Vagina (tissue), 2 donors: ENCODE measurements at places on chromosomes 12 and 14.

DNA sequence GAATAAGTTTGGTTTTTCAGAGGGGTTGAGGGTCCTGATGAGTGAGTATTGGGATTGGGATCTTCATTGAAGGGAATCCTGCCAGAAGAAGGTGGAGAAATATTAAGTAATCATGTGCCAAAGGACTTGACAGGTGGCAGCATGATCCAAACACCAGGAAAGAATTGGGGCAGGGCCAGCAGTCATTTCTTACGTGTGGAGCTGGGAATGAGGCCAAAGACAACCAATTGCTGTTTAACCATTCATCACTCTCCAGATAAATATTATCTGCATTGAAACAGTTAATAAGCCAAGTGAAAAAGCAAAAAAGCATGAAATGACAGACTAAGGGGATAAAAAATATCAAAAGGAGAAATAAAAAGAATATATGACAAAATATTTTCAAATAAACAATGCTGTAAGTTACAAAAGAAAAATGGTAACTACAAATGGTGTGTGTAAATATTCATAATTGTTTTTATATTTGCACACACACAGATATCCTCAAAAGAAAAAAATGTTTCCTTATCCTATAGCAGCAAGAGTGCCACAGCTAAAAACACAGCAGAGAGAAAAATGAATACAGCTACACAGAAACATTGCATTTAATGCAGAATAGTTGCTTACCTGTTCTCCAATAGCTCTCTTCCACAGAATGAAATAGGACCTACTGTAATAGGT lies 26.2 kb downstream of the C2CD5 start:
- no peak for DNase-seq

DNA sequence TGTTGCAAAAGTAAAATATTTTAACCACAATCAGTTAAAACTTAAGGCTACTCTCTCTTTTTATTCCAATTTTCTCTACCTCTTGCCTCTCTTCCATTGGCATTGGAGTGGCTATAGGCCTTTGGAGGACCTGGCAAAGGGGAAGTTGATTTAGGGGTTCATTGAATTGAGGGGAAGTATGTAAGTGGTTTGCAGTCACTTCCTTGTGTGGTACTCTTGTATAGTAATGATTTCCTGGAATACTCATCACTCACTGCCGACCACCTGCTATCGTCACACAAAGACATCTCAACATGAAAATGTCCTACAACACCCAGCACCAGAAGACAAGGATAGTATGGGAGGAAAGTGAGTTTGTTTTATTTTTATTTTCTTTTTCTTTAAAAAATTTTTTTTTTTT lies 45.7 kb upstream of the CPM start:
- DNase-seq = no peak

DNA sequence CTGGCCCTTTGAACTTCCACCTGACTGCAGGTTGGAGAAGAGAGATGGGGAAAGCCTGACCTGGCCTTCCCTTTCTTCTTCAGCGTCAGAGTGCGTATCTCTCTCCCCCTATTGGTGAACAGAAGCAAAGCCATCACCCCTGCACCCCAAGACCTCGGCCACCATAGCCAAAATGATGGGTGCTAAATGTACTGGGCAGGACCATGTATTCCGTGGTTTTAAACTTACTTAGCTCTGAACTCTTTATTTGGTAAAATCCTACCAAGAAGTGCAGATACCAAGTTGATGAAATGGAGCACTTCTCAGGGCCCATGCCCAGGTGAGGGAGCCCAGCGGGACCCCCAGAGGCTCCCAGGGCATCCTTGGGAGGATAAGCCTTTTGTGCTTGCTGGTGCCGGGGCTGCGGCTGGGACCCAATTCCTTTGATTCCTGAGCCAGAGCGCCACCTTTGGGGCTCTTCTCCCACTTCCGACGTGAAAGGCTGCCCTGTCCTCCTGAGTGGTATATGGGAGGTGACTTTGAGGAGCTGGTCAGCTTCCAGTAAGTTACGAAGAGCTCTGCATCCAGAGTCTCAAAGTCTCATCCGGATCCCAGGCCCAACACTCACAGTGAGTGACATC lies 9.4 kb downstream of the CCND2 start:
- no peak for DNase-seq

- DNase-seq = no peak
Observed at GRCh38 chr14:24207104-24207551, 1.6 kb downstream of the TSSK4 start.

DNA sequence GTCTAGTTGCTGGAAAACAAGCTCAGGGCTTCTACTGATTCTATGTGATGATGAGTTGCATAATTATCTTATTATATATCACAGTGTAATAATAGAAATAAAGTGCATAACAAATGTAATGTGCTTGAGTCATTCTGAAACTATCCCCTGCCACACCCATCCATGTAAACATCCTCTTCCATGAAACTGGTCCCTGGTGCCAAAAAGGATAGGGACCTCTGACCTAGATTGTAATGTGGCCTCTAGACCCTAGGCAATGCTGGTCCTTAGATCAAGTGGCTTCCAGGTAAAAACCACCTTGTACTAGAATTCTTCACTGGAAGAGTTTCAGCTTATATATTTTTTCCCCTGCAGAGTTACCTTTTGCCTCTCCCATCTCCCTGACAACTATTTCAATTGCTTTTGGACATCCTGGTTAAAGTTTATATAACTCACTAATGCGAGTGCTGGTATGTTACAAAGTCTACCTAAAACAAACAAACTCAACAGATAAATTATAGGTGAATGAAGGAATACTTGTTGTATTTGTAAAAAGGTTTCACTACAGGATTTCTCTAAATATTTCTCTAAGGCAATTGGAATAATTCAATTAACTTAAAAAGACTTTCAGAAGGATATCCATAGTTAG lies 462.5 kb downstream of the NAV3 start:
- DNase-seq = no peak

DNA sequence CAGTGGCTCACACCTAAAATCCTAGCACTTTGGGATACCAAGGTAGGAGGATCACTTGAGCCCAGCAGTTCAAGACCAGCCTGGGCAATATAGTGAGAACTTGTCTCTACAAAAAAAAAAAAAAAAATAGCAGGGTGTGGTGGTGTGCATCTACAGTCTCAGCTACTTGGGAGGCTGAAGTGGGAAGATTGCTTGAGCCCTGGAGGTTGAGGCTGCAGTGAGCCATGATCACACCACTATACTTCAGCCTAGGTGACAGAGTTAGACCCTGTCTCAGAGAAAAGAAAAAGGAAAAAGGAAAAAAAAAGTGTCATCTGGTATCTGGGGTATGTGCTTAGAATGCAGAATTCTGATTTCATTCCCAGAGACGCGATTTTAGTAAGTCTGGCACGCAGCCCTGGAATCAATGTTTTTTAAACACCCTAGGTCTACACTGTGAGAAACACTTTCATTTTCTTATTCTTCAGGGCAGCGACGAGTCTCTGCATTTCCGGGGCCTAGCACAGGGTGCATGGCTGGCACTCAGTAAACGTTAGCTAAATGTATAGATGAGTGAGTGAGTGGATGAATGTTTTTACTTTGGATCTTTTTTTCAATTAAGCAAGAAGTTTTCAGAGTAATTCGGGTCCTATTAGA lies 243.8 kb upstream of the PWP1 start:
- DNase-seq = no peak

DNA sequence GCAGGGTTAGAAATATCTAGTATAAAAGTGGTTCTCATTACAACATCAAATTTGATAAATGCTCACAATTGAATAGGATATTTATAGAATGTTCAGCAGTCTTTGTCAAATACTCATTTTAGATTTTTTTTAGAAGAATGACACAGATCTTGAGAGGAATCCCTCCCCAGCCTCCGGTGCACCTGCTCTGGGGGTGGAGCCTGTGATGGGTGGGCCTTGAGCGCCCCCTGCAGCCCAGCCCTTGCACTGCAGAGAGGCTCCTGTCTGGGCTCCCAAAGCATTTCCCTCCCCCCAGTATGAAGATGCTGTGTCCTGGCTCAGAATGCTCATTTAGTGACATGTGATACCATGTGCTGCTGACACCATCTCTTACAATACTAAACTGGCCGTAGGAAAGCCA lies 792.3 kb downstream of the TMEM121 start:
- no peak for DNase-seq

- DNase-seq = no peak
Observed at GRCh38 chr14:74963705-74964271, 8.4 kb upstream of the PGF start.
